ENCODE measurements at places on chromosomes 11 and 22.
A peak's percentile ranks its signal among the peaks of the same experiment; 100 is the strongest.

DNA sequence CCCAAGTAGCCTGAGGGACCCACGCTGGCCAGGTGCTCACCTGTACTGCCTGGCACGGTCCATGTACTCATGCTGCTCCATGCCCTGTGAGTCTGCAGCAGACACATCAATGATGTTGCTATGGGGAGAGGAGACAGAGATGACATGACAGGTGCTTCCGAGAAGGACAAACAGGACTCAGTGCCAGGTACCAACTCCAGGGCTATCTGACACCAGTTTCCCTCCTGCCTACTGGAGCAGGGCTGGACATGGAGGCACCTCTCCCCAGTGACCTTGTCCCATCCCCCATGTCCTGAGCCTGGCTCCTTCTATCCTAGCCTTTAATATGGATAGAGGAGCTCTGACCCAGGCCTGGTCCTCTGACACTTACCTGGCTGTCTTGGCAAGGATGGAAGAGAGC is 4.4 kb downstream of the LAMTOR1 start:
- DNase-seq: no peak

DNA sequence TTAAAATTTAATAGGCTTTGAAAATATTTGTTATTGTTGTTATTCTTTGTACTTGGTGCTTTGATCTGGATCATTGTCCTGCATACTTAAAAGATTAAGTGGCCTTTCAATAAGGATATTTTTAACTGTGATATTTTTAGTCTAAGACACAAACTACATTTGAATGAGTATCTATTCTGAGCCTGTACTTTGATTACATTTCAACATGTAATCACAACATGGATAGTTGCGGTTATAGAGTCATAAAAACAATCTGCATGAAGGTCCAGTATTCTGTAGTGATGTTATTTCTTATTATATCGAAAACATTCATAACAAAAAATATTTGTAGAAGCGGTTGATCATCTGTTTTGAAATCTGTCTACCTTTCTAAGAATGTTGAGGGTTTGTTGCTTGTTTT is 58.6 kb downstream of the HIPK3 start:
- DNase-seq: no peak

GRCh38 chr22:46618667-46619066 is 1.5 kb upstream of the GRAMD4 start:
- DNase-seq: no peak

GRCh38 chr11:98587884-98588283 is 432.9 kb upstream of the CNTN5 start:
- no peak for DNase-seq

DNA sequence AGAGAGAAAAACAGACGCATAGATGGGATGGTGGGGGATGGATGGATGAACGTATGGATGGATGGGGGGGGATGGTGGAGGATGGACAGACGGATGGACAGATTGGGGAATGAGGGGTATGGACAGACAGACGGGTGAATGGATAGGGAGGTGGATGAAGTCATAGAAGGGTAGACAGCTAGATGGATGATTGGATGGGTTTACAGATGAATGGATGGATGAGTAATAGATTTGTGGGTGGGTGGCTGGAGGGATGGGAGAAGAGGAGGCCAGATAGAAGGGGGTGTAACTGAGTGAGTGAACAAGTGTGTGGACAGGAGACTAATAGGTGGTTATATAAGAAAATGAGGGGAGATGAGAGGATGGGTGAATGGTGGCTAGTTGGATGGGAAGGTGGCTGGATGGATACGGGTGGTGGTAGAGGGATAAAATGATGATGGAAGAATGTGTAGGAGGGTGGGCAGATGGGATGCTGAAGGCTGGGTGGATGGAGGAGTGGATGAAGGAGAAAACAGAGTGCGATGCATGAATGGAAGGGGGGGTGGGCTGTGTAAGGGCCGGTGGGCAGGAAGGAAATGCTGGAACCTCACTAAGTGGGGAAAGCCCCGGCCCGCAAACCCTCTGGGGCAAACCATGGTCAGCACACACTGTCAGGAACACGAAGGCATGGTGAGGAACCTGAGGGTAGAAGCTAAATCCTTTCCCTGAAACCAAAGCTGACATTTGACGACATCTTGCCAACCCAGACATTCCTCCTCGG is 21.6 kb downstream of the ARVCF start:
- no peak for DNase-seq

- DNase-seq: peak; percentile 29
Observed at GRCh38 chr11:3049430-3050243, 7.6 kb downstream of the CARS1 start.

- no peak for DNase-seq
Observed at GRCh38 chr11:12806113-12806512, 131.9 kb downstream of the TEAD1 start.

GRCh38 chr11:46557684-46558151 is 36.1 kb downstream of the AMBRA1 start:
- DNase-seq: no peak

DNA sequence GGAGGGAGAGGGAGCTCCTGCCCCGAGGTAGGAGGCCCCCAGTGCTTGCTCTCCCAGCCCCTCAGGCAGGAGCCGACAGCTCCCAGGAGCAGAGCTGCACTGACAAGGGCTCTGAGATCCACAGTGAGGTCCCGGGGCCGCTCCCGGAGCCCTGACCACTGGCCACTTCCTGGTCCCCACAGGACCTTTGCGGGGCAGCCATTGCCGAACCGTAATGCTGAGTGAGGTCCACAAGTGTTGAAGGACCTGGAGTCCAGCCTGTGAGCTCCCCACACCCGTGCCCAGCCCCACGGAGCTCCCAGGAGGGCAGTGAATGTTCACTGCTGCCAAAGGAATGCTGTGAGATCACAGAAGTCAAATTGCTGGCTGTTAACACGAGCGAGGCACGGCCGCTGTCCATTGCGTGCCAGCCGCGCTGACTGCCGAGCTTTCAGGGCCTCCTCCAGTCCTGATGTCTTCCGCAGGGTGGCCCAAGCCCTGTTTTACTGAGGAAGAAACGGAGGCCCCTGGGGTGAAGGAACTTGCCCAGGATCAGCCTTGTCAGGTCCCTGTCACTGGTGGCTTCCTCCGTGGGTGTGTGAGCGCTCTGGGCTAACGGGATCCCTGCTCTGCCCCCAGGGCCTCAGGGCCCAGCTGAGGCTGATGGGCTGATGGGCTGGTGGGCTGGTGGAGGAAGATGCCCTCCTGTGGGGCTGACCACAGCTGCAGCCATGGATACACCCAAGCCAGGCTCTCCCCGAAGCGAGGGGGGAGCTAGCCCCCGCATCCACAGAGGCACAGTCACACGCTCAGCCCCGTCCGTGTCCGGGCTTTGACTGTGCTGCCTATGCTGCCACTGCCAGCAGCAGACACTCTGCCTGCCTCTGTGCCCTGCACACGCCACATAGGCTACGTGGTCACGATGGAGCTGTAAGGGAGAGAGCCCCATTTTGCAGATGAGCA is 70.8 kb downstream of the WNT7B start:
- DNase-seq: no peak

GRCh38 chr22:42661985-42662831 is 13.0 kb upstream of the CYB5R3 start:
- DNase-seq: peak; percentile 57

GRCh38 chr22:39699631-39700360 is 129.2 kb downstream of the CACNA1I start:
- DNase-seq: peak; percentile 47

GRCh38 chr22:41831828-41832552 is 915 bp upstream of the SREBF2 start:
- DNase-seq: no peak

DNA sequence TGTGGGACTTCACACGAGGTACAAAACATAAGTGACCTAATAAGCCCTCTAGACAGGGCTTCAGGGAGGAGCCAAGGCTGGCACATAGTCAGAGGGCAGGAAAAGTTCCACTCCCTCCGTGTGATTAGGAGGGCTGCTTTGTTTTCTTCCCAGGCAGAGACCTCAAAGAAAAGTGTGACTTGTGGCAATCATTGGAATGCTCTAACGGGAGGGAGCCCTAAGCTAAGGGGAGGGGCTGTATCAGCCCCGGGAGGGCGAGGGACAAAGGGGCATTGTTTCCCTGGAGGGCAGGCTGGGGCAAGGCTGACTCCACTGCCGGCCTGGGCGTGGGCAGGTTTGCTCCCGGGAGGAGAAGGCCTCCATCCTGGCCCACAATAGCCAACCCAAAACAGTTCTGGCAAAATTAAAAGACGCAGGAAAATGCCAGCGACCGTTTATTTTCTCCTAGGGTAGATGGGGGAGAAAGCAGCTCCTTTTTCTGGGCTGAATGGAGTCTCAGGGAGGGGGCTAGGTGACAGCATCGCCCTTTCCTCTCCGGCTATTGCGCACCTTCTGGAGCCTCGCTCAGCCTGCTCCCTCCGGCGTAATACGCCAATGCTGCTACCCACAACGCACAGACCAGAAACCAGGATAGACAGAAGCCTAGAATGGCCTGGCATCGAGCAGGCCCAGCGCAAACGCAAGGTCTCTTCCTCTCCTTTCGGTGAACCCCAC is 60.2 kb downstream of the ENDOD1 start:
- peak; percentile 35 for DNase-seq

- DNase-seq: no peak
Observed at GRCh38 chr11:25293166-25293565, 796.3 kb downstream of the LUZP2 start.

DNA sequence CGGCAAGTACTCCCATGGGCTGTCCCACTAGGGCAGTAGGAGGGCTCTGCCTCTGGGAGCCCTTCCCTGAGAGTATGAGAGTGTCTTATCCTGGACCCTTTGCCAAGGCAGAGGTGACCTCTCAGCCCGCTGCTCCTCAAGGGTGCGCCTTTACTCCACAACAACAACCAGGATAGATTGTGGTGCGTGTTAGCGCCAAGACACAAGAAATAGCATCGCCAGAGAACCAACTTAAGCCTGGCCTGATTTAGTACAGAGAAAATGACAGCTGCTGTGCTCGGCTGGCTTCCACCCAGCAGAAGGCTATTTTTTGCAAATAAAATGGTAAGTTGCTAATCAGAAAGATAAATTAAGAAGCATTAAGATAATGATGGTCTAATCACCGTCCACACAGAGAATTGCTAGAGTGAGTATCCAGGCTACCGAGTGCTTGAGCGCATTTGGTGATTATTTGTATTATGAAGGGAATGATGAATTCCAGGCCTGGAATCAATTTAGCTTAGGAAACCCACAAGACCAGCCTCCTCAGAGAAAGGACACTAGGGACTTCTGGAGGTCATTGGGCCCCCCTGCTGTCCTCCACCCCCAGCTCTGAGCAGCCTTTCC is 119.8 kb downstream of the PKNOX2 start:
- no peak for DNase-seq

DNA sequence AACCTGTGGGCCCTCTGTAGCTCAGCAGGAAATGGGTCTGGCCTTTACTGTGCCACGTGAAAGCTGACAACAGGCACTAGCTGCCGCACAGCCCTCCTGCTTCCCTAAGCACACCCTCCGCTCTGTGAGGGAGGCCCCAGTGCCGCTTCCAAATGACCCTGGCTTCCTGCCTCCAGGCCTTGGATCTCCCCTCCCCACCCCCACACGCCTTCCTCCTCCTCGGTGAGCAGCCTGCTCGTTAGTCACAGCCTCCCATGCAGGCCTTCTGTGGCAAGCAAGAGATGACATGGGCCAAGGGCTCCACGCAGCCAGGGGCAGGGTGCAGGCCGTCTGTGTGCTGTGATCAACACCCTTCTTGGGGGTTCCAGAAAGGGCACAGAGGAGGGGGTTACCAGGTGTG is 15.3 kb upstream of the RASL10A start:
- no peak for DNase-seq

DNA sequence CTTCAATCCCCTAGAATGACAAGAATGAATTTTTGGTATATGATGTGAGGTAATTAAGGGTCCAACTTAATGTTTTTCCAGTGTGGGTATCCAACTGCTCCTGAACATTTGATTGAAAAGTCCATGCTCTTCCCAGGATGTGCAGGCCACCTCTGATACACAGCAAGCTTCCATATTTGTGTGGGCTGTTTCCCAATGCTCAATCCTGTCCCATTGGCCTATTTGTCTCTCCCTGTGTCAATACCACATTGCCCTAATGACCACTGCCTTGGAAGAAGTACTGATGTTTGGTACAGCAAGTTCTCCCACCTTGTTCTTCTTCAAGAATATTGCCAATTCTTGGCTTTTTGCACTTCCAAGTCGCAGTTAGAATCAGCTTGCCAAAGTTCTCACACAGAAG is 42.9 kb downstream of the KCNQ1OT1 start:
- no peak for DNase-seq

GRCh38 chr22:19663821-19664355 is 50.4 kb upstream of the SEPTIN5 start:
- DNase-seq: no peak

DNA sequence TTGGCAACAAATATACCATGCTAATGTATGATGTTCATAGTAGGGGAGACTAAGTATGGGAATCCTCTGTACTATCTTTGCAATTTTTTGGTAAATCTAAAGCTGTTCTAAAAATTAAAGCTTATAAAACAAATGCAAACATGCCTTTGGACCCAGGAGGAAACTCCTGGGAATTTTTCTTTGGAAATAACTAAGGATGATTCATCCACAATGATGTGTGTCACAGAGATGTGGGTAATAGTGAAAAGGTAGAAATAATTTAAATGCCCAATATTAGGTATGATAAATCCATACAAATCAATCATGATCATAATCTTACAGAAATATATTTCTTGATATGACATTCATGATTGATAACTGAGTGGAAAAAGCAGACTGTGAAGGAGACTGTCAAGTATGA is 135.8 kb downstream of the TRIM44 start:
- DNase-seq: no peak

- DNase-seq: no peak
Observed at GRCh38 chr22:17161991-17162390, 2.9 kb upstream of the HDHD5 start.

DNA sequence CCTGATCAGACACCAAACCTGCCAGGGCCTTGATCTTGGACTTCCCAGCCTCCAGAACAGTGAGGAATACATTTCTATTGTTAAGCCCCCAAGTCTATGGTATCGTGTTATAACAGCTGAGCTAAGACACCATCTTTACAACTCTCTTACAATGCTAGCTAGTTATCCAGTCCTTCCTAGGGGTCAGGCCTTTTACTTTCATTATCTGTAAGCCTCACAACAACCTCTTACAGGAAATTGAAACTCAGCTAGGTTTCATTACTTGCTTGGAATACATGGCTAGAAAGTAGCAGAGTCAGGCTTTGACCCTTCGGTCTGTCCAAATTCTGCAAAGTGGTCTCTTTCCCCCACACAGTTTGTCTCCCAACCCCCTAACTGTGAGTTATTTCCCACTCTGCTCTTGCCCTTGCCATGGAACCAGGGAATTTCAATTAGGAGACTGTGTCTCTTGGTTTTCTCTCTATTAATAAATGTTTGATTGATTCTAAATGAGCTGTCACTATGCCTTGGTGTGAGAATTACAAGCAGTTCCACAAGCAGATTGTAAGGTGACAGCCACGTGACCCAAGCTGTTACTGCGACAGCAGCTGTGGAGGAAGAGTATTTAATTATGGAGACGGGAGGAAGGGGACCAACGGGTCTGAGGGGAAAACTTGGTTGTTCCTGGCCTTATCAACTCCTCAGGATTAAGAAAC is 38.4 kb upstream of the CLMP start:
- DNase-seq: no peak

DNA sequence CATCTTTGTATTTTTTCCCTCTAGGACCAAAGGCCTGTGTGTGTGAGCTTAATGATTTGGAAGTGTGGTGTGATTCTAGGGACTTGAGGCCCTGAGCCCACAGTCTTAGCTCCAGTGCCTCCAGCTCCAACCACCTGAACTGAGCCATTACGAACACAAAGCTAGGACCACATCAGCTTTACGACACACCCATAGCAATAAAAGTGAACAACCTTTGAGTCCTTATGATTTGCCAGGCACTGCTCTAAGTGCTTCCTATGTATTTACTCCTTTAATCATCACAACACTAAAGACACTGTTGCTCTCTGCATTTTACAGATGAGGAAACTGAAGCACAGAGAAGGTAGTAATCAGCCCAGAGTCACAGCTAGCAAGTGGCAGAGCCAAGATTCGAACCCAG is 126.4 kb downstream of the EHF start:
- DNase-seq: no peak
